ENCODE measurements at places on chromosomes 1 and 21. TPM values are rescaled to one million over a fixed set of nuclear protein-coding genes. Genes with fewer than 3 reads are reported as not detected.

The PCSK9 gene
- total RNA-seq = not detected

The ANKRD65 gene
- total RNA-seq = not detected

The GUCA2A gene
- total RNA-seq = not detected

The SYT6 gene
- not detected for total RNA-seq

The TCEA3 gene
- total RNA-seq = 1.7 TPM

The RPAP2 gene
- 40.7 TPM for total RNA-seq

The PTGS2 gene
- 3.1 TPM for total RNA-seq

The CNIH3 gene
- total RNA-seq = 1.6 TPM

The GJA4 gene
- not detected for total RNA-seq

The OLFM3 gene
- not detected for total RNA-seq

The PPIAL4G gene
- 0.44 TPM for total RNA-seq

The CSRP1 gene
- total RNA-seq = 67.6 TPM
